ENCODE measurements at places on chromosomes 1 and 21. TPM values are rescaled to one million over a fixed set of nuclear protein-coding genes. Genes with fewer than 3 reads are reported as not detected.

The NHLH1 gene
- 1.9 TPM for total RNA-seq

The A3GALT2 gene
- total RNA-seq, result not detected

The ZNF670 gene
- total RNA-seq, result 6.7 TPM

DNA sequence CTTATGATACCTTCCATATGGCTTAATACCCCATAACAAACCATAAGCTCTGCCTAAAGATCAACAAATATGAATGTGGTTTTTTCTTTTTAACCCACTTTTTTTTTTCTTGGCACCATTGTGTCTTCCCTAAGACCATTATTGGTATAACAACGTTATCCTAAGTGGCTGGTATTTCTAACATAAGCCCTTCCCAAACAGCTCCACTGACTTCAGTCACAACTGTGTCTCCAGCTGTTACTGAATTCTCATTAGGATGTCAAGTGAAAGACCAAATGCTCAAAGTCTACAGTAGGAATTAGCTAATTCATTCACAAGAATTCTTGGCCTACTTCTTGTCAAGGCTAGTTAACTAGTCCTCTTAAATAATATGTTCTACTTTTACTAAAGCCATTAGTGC is 4.2 kb upstream of the RXRG start:
- no peak overlapping the region for H3K4me3 ChIP-seq
- H3K4me1 ChIP-seq, result peaks cover 5% of the 10 kb centered on the region
- H3K36me3 ChIP-seq, result no peaks in the 10 kb centered on the region
- peaks cover 2% of the 10 kb centered on the region for H3K27me3 ChIP-seq
- no peak overlapping the region for H3K27ac ChIP-seq
- DNase-seq, result no peak

DNA sequence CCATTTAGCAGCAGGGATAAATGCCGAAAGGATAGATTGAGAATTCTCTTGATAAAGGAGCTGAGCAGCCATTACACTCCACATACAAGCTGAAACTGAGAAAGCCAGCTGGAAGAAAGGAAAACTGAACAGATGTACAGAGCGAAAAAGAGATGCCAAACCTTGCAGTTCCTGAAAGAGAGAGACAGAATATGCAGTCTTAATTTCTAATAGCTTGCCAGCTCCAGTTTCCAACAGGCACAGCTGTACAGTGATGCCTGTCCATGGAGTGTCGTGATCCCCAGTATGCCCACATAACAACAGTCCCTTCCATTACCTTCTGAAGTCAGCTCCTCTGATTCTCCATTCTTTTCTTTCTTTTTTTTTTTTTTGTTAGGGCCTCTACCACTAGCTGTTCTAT is 22.7 kb downstream of the ABL2 start:
- H3K4me1 ChIP-seq, result no peaks in the 10 kb centered on the region
- H3K4me3 ChIP-seq, result no peak overlapping the region
- peak; percentile 86 for DNase-seq
- no peaks in the 10 kb centered on the region for H3K27me3 ChIP-seq

DNA sequence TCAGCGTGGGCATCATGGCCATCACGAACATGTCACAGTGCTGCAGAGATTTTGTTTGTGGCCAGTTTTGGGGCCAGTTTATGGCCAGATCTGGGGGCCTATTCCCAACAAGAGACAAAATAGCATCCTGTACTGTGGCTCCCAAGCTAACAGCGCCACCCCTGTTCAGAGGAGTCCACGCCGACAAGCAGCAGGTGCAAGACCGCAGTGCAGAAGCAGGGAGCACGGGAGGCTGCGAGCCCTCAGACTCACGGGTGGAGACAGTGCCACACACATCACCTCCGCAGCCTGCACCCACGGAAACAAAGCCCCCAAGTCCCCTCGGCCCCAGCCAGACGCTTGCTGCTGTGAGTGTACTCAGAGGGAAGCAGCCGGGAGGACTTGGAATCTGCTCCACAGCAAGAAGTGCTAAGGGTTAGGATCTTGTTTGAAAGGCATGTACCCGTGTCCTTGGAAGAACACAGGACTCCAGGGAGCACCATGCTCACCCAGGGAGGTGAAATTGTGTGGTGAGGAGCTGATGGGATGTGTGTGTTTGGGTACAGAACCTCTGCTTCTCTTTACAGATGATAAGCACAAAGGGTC is 7.1 kb downstream of the TCP10L start:
- DNase-seq, result no peak
- H3K27ac ChIP-seq, result no peak overlapping the region
- H3K4me3 ChIP-seq, result no peak overlapping the region
- H3K4me1 ChIP-seq, result no peaks in the 10 kb centered on the region
- peaks cover 20% of the 10 kb centered on the region for H3K36me3 ChIP-seq
- no peaks in the 10 kb centered on the region for H3K27me3 ChIP-seq

- no peak for DNase-seq
- H3K27me3 ChIP-seq, result no peaks in the 10 kb centered on the region
- no peaks in the 10 kb centered on the region for H3K36me3 ChIP-seq
These were observed 22.6 kb downstream of the HMGB4 start for GRCh38 chr1:33886496-33886895.

DNA sequence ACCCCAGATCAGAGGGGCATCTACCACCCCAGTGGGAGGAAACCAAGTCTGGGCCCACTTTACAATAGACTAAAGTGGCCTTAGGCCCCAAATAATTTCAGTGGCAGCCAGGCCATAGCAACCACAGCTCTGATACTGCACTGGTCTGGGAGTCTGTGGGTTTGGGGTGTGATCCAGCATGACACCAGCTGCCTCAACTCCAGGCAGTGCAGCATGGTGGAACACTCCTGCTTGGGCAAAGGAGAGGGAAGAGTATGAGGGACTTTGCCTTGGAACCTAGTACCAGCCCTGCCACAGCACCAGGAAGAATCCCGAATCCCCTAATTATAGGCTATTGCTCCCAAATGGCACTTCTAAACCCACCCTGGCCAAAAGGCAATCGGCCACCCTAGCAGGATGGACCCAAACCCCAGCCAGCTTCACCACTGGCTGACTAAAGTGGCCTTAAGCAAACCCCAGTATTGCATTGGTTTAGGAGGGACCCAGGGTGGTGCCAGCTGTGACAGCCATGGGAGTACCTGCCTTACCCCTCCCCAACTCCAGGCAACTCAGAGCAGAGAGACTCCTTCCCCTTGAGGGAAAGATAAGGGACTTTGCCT is 47.1 kb downstream of the PACC1 start:
- no peaks in the 10 kb centered on the region for H3K27me3 ChIP-seq
- no peak overlapping the region for H3K4me3 ChIP-seq
- DNase-seq, result no peak

GRCh38 chr1:198024782-198025181 is 107.6 kb downstream of the LHX9 start:
- no peak for DNase-seq
- no peak overlapping the region for H3K4me3 ChIP-seq
- no peaks in the 10 kb centered on the region for H3K27me3 ChIP-seq
- H3K27ac ChIP-seq, result no peak overlapping the region

DNA sequence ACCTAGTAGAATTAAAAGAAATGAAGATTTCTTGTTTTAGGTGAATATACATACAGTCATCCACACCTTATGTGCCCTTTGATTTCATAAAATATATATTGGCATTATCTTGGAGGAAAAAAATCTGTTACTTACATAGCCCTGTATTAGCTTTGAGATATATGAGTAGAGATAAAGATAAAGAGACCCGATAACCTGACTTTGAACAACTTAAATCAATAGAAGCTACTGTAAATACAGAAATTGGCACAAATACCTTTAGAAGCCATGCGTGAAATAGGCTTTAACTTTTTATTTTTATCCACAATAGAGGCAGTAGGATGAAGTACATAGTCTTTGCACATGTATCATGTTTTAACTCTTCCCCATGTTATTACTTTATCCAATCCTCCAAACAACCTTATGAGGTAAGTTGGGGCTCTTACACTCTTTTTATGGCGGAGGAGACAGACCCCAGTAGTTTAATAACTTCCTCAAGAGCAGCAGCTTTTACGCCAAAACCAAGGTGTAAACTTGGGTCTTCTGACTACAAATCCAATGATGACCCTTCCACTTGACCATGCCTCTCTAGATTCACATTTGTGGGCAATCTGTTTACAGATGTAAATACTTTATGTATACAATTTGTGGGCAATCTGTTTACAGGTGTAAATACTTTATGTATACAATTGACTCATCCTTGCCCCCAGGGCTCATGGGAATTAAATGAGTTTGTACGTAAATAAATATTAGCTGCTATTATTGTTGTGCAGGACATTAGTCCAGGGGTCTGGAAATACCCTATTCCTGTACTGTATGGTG is 2.1 kb downstream of the CD55 start:
- no peak overlapping the region for H3K27ac ChIP-seq
- no peaks in the 10 kb centered on the region for H3K36me3 ChIP-seq
- H3K4me1 ChIP-seq, result peaks cover 14% of the 10 kb centered on the region
- DNase-seq, result no peak
- no peak overlapping the region for H3K4me3 ChIP-seq
- no peaks in the 10 kb centered on the region for H3K27me3 ChIP-seq

DNA sequence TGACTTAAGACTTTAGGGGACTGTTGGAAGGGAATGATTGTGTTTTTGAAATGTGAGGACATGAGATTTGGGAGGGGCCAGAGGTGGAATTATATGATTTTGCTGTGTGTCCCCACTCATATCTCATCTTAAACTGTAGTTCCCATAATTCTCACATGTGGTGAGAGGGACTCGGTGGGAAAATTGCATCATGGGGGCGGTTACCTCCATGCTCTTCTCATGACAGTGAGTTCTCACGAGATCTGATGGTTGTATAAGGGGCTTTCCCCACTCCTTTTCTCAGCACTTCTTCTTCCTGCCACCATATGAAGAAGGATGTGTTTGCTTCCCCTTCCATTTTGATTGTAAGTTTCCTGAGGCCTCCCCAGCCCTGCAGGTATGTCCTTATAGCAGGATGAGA is 35.0 kb upstream of the SCAF4 start:
- H3K4me1 ChIP-seq, result no peaks in the 10 kb centered on the region
- no peaks in the 10 kb centered on the region for H3K36me3 ChIP-seq
- H3K4me3 ChIP-seq, result no peak overlapping the region
- H3K27ac ChIP-seq, result no peak overlapping the region
- H3K27me3 ChIP-seq, result no peaks in the 10 kb centered on the region

- H3K36me3 ChIP-seq, result peaks cover 98% of the 10 kb centered on the region
- H3K27me3 ChIP-seq, result peaks cover 3% of the 10 kb centered on the region
- H3K4me3 ChIP-seq, result no peak overlapping the region
- DNase-seq, result no peak
These were observed 4.4 kb upstream of the TNFRSF25 start for GRCh38 chr1:6470132-6471085.

DNA sequence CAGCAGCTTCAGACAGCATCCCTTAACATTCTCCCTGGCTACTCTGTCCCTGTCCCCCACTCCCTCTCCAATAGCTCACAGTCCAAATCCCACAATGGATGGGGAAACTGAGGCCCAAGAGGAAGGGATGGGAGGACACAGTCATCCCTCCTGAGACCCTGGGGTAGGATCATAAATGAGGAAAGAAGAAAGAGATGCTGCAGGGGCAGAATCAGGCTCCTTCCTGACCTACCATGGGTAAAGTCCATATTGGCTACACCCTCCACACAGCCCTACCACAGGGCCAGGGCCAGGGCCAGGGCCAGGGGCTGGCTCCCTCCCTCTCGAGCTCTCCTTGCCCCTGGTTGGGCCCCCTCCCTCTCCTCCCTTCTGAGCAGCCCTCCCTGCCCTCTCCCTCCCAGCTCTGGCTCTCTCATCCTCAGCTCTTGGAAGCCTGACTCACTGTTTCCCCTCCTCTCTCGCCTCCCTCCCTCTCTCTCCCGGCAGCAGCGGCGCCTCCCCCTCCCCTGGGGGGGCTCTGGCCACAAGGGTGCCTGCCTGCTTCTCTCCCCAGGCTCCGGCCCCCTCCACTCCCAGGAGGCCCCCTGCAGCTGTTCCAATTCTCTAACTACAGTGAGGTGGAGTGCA is 4.9 kb downstream of the AHDC1 start:
- H3K4me3 ChIP-seq, result peak overlapping the region; percentile 16
- peaks cover 86% of the 10 kb centered on the region for H3K4me1 ChIP-seq
- DNase-seq, result no peak
- peaks cover 70% of the 10 kb centered on the region for H3K36me3 ChIP-seq
- H3K27me3 ChIP-seq, result no peaks in the 10 kb centered on the region
- H3K27ac ChIP-seq, result peak overlapping the region; percentile 82

- H3K4me1 ChIP-seq, result peaks cover 4% of the 10 kb centered on the region
- H3K36me3 ChIP-seq, result no peaks in the 10 kb centered on the region
- H3K27ac ChIP-seq, result no peak overlapping the region
- DNase-seq, result no peak
These were observed 31.4 kb downstream of the GNG12 start for GRCh38 chr1:67801903-67802302.

GRCh38 chr1:50982611-50983010 is 12.6 kb downstream of the CDKN2C start:
- H3K4me1 ChIP-seq, result peaks cover 8% of the 10 kb centered on the region
- no peak for DNase-seq
- no peak overlapping the region for H3K27ac ChIP-seq
- H3K4me3 ChIP-seq, result no peak overlapping the region

DNA sequence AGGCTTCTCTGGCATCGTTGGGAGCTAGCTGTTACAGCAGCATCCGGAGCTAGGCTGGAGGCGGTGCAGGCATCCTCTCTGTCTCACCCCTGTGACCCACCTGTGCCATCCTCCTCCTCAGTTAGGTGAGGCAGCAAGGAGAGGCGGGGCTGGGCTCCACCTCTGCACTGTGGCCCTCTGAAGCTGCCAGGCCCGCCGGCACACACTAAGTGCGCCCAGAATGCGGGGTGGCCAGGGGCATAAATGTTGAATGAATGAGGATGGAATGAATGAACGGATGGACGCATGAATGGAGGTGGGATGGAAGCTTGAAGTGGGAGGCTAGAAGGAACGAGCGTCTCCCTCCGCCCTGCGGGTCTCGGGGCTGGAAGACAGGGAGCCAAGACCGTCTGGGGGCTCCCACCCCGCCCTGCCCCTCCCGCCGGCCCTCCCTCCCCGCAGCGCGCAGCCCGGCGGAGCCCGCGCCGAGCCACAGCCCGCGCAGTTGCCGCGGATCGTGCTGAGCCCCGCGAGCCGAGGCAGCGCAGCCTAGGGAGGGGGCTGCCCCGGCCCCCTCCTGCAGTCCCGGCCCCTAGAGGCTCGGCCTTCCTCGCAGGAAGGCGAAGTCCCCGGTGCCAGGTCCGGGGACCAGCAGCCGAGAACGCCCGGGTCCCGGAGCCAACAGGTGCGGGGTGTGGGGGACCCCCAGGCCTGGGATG is at the start of gene HCRTR1:
HCRTR1 (plus strand) TSS at position 472 of the 698 bp plus-strand sequence. CDS start 1,504 bp downstream, outside the sequence.
- H3K4me3 ChIP-seq, result peak within 1 kb of the TSS; percentile 47
- H3K27ac ChIP-seq, result no peak within 1 kb of the TSS
- no peaks in the 10 kb centered on the region for H3K36me3 ChIP-seq
- peak; percentile 42 for DNase-seq

GRCh38 chr1:192598589-192598988 is 23.0 kb downstream of the RGS1 start:
- DNase-seq, result no peak
- no peaks in the 10 kb centered on the region for H3K36me3 ChIP-seq
- H3K4me1 ChIP-seq, result no peaks in the 10 kb centered on the region
- H3K27me3 ChIP-seq, result no peaks in the 10 kb centered on the region
- H3K4me3 ChIP-seq, result no peak overlapping the region
- H3K27ac ChIP-seq, result no peak overlapping the region

GRCh38 chr1:1867164-1867563 is 23.7 kb downstream of the GNB1 start:
- no peak for DNase-seq
- peaks cover 3% of the 10 kb centered on the region for H3K36me3 ChIP-seq
- H3K27me3 ChIP-seq, result no peaks in the 10 kb centered on the region
- peaks cover 15% of the 10 kb centered on the region for H3K4me1 ChIP-seq
- no peak overlapping the region for H3K4me3 ChIP-seq

All from spinal cord (tissue), 10 donors.